ENCODE measurements at places on chromosomes 13 and 19.

DNA sequence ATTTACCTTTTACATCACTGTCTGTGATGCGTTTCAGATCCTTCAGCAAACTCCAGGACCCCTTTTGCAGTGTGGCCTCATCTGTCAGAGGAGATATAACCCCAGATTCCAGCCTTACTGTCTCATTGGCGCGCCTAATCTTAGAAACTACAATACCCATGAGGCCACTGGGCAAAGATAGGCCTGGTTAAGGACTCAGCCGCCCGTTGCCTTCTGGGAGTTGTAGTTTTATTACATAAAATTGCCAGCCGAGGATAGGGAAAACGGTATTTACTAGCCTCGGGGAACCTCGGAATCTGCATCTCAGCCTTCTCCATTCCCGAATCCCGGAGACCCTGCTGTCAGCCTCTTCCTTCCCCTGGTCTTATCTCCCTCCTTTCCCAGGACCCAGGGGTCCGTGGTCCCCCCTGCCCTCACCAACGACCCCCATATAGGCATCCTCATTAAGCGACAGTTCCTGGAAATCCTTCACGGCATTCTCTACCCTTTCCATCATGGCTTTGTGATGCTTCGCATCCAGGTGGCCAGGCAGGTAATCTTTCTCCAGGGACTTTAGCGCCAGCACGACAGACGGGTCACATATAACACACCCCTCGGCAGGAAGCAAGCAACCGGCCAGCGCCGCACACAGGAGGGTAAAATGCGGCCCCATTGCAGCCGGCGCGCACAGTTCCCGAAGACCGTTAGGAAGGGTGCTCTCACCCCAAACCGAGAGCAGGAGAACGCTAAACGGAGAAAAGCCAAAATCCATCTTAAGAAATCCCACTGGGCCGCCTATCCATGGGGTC lies 1.3 kb downstream of the IZUMO1 start:
- no peak for DNase-seq

DNA sequence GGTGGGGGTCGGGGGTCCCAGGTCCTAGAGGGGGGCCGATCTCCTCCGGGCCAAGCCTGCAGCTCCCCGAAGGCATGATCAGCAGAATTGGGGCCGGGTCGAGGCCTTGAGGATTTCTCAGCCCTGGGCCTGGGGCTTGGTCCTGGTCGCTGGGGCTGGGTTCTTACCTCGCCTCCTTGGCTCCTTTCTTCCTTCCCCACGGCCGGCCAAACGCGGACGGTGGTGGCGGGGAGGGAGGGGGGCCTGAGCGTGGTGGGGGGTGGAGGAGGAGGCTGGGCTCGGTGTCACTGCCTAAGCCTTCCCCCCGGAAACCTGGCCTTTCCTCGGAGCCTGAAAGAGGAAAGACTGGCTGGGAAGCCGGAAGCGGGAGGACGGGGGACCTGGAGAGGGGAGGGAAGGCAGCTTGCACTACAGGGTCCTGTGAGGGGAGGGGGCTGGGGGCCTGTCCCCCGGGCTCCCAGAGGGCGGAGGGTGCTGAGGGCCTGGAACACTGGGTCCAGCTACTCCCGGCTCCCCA lies at the start of gene ZNF579:
Gene ZNF579 (minus strand): TSS at position 221 of the 517 bp plus-strand sequence. CDS start 1,209 bp downstream, outside the sequence.
- peak; percentile 91 for DNase-seq

- DNase-seq: no peak
Observed at GRCh38 chr13:21826214-21827015, 155.5 kb downstream of the FGF9 start.

- no peak for DNase-seq
Observed at GRCh38 chr13:51682686-51683085, 98.4 kb downstream of the WDFY2 start.

GRCh38 chr19:2560369-2560768 lies 84.4 kb downstream of the GADD45B start:
- DNase-seq: peak; percentile 48

DNA sequence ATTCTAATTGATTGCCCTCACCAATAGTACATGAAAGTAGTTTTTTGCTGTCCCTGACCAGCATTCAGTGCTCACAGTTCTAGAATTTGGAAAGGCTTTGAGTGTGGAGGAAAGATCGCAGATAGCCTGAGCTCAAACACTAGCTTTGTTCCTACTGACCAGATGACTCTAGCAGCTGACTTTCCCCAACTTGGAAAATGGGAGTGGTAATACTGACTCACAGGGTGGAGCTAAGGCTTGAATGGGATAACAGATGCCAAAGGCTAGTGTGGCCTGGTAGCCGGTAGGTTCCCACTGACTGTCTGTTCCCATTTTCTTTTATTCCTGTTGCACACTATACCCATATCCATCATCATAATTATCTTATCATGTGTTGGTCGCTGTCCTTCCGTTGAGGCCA lies 3.7 kb downstream of the ZSCAN22 start:
- peak; percentile 65 for DNase-seq

DNA sequence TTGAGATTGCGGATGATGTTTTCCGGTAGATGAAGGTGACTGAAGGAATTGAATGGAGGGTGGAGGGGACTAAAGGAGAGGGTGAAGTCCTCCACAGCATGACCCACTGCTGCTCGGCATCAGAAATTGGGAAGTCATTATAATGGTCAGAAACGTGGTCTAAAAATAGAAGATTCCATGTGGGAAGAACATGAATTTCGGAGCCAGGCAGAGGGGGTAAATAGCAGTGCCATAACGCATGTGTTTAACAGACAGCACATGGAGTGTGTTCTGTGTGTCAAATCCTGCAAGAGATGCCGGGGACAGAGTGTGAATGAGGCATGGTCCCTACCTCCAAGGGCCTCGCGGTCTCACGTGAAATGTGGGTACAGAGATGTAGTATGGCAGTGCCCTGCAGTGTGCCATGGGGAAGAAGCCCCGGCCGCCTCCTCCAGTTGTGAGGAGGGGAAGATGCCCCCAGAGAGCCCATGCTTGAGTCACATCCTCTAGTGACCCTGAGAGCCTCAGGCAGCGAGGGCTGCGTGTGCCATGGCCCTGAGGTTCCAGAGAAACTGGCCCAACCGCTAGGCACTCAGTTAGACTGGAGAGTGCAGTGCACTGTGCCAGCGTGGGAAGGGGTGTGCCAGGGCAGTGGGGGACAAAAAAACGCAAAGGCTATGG lies 106.1 kb downstream of the COL4A2 start:
- DNase-seq: no peak

- peak; percentile 94 for DNase-seq
Observed at GRCh38 chr19:58033741-58034476, at the start of gene ZSCAN1. Gene ZSCAN1, plus strand, starts transcription at chr19:58034025. Its CDS starts 3,812 bp downstream, at chr19:58037837.

- no peak for DNase-seq
Observed at GRCh38 chr13:100197591-100198365, 108.9 kb downstream of the PCCA start.

GRCh38 chr13:29103065-29103800 lies 283.1 kb downstream of the MTUS2 start:
- no peak for DNase-seq

DNA sequence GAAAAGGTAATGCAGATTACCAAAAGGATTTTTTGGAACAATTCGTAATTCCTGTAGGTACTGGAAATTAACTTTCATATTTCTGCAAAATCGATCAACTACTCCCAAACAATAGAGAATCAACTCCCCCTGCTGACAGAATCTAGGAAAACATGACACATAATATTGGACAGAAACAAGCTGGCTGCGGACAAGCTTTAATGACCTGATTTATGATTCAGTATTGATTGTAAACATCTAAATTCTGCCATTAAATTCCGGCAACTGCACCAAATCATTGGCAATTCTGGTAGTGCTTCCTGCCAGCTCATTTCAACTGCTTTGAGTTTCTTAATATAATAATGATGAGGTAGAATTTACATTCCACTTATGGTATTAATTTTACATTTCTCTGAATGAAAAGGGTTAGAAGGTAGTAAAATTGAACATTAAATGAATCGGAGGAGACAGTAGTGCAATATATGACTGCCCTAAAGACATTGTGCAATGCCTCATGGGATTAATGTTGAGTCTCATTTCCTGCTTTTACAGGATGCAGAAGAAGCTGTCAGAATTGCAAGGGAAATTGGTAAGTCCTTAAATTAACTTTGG lies 146.5 kb downstream of the PCCA start:
- no peak for DNase-seq

- DNase-seq: peak; percentile 32
Observed at GRCh38 chr13:49567491-49567890, 17.9 kb downstream of the RCBTB1 start.

- DNase-seq: no peak
Observed at GRCh38 chr13:110201114-110201513, 105.8 kb downstream of the COL4A1 start.

DNA sequence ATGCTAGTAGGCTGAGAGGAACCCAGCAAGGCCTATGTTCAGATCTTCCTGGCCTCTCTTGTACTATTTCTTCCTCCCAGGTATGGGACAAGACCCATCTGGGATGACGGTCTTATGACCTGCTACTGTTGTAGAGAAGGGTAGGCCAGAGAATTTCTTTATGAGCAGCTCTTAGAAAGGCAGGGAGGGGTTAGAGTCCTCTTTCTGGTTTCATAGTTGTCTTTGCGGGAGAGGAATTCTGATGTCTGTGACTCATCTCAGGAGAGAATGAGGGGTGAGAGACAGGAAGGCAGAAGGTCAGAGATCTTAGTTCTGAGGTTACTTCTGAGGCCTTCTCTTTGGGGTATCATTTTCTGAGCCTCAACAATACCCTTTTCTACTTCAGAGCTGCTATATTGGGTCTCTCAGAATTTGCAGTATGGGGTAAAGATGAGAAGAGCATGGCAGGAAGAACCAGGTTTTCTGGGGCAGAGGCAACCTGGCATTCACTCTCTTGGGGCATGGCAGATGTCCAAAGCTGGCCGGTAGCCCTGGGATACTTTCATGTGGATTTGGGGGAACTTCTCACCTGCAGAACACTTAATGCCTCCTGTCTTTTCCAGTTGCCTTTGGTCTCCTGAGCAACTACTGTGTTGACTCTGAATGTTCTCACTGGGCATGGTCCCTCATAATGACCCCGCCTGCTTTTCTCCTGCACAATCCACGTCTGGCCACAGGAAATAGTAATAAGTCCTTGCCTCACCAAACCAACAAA lies 154.4 kb downstream of the GGACT start:
- peak; percentile 57 for DNase-seq

GRCh38 chr13:24253520-24254145 lies 55.7 kb upstream of the C1QTNF9 start:
- no peak for DNase-seq

DNA sequence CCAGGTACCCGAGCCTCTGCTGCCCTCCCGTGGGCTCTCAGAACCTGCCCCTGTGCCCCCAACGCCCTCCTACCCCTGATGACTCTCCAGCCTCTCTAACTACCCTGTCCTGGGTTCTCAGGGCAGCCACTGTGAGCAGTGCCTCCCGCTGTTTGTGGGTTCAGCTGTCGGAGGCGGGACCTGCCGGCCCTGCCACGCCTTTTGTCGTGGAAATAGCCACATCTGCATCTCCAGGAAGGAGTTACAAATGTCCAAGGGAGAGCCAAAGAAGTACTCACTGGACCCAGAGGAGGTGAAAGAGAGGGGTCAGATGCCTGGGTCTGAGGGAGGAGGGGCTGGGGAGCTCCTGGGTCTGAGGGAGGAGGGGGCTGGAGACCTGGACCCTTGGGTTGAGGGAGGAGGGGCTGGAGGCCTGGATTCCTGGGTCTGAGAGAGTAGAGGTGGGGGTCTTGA lies 20.0 kb downstream of the CNFN start:
- no peak for DNase-seq

DNA sequence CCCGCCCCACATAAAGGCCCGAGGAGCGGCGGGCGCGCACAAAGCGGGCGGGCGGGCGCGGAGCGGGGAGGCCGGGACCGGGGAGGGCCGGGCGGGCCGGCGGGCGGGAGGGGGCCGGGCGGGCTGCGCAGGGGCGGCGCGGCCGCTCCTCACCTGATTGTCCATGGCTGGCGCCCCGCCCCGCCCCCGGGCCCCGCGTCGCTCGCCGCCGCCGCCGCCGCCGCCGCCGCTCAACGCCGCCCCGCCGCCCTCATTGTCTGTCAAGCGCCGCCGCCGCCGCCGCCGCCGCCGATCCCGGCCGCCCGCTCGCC lies 200 bp downstream of the MLLT1 start:
- DNase-seq: no peak

DNA sequence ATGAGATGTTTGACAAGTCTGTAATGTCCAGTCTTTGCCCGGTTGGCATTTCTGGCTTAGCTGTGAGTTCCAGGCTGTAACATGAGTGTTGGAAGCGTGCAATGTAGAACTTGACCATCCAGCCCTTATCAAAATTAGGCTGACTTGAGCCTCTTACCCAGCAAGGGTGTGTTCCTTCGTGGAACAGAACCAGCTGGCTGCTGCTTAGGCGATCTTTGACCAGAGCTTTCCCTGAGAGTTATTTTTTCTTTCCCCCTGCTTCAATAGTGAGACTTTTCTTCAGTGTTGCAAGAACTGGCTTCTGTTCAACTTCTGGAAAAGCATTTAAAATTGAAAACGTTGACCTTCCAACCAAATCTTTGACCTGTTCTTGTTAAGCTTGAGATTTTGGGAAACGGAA lies 6.5 kb downstream of the TNFSF13B start:
- DNase-seq: no peak

- no peak for DNase-seq
Observed at GRCh38 chr19:4089400-4089908, 22.8 kb upstream of the ZBTB7A start.

- DNase-seq: no peak
Observed at GRCh38 chr19:45852983-45853382, 10.0 kb downstream of the SYMPK start.

GRCh38 chr13:37984357-37984756 lies 114.8 kb upstream of the TRPC4 start:
- no peak for DNase-seq

DNA sequence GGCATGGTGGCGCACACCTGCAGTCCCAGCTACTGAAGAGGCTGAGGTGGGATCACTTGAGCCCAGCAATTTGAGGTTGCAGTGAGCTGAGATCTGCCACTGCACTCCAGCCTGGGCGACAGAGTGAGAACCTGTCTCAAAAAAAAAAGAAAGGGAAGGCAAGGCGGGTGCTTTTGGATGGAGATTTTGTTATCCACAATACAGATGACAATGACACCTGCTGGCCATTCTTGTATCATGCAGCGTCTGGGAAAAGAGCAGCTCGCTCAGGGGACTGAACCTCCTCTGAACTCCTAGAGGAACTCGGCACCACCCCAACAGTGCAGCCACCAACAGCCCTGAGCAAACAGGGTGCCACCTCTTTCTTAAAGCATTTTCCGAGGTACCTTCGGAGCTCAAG lies 22.8 kb downstream of the HAUS8 start:
- DNase-seq: no peak

DNA sequence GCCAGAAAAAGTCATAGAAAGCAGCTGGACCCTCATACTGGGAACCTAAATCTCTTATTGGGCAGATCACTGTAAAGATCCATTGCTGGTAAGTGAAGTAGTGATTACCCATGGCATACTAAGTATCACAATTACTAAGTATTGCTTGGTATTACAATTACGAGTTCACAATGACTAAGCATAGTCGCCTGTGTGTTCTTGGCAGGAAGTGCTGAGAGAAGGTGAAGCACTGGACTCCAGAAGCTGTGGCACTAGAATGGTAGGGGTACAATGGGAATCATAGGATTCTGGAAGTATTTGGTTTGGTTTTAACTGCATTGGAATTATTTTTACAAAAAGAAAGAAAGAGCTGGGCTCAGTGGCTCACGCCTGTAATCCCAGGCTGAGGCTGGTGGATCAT lies 20.3 kb downstream of the LGALS16 start:
- DNase-seq: no peak

Data from islet precursor cell (in vitro differentiated cells).